ENCODE measurements at places on chromosomes 3 and 15.

- no peak for DNase-seq
Observed at GRCh38 chr15:91973481-91973880, 120.0 kb downstream of the SLCO3A1 start.

- DNase-seq: no peak
Observed at GRCh38 chr3:64925575-64925974, 237.8 kb upstream of the ADAMTS9 start.

DNA sequence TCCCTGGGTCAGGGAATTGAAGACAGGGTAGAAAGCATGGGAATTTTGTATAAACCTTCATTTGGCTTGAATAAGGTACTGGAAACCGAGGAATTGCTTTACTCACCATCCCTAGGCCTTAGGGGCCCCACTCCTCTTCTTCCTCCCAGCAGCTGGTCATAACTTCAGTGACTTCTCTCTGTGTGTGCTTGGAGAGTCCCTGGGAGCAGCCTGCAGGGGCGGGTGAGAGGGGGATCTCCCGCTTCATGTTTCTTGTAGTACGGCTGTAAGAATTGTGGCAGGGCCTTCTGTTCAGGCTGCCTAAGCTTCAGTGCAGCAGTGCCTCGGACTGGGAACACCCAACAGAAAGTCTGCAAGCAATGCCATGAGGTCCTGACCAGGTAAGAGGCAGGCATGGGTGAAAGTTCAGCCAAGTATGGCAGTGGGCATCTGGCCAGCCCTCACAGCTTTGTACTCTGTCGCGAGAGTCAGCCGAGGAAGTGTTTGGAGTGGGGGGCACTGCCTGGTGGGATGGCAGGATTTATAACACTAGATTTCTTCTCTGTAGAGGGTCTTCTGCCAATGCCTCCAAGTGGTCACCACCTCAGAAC, 1.7 kb upstream of the DNAJC17 start:
- DNase-seq: no peak

- DNase-seq: peak; percentile 15
Observed at GRCh38 chr3:141737093-141737492, 1.0 kb upstream of the RNF7 start.

GRCh38 chr15:90550919-90551318, 21.2 kb downstream of the CRTC3 start:
- DNase-seq: no peak

GRCh38 chr3:66365080-66365479, 135.7 kb downstream of the LRIG1 start:
- no peak for DNase-seq

GRCh38 chr3:133988631-133989161, 41.0 kb downstream of the SLCO2A1 start:
- no peak for DNase-seq

- DNase-seq: no peak
Observed at GRCh38 chr15:70247281-70247680, 149.6 kb upstream of the TLE3 start.

GRCh38 chr15:47194718-47195117, 522.6 kb upstream of the SEMA6D start:
- DNase-seq: no peak

DNA sequence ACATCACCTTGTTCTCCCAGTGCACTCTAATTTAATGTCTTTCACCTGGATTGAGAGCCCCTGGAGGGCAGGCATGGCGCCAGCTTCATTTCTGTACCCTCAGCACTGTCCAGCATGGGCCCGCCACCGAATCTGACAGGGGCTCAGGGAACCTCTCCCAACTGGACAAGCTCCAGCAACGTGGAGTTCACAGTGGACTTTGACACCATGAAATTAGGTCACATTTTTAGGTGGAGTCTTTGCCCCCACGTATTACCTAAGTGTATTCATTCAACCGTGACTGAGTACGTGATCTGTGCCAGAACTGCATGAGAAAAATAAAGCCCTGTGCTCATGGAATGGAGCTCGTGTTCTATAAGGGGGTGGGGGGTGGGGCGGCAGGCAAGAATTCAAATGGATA, 94.1 kb upstream of the ATP2B2 start:
- DNase-seq: no peak

DNA sequence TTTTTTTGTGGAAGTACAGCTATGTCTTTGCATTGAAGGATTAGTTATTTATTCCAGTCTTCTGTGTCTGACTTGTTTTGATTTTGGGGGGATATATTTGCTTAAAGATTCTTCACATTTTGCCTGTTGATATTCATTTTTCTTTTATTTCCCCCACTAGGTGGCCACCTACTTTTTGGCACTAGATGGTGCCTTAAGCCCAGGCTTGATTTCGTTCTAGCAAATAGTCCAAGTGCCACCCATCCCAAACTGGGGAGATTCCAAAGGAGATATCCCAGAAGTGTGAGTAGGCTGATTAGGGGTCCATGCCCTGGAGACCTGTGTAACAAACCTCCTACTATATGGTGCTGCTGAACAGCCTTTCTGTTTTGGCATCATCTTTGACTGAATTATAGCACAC, 80.0 kb upstream of the SPATA16 start:
- DNase-seq: no peak

DNA sequence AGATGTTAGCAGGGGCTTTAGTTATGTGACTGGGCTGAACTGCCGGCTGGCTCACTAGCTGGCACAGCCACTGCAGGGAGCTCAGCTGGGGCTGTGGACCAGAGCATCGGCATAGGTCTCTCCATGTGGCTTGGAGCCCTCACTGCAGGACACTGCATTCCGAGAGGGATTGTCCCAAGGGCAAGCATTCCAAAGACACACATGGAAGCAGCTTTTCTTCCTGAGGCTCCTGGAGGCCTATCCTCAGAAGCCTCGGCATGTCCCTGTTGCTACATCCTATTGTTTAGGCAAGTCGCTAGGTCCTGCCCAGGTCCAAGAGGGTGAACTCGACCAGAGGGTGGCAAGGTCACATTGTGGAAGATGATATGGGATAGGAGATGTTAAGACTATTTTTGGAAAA, 209.8 kb downstream of the PLCL2 start:
- DNase-seq: no peak

DNA sequence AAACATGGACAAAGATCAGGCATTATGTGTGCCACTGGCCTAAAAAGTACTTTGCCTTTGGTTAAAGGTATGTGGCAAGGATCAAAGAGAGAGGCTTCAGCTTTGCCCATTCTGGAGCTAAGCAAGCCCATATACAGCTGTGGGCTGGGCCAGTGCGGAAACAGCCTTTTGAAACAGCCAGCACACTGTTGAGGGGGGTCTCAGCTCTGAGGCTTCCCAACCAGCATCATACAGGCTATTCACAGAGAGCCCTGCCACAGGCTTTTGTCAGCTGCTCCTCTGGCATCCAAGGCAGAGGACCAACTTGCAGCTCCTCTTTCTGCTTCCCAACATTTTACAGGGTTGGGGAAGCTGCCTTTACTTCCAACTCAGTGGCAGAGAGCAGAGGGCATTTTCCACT, 63.2 kb upstream of the FOXB1 start:
- DNase-seq: no peak

- peak; percentile 22 for DNase-seq
Observed at GRCh38 chr3:39000008-39000450, 51.7 kb downstream of the SCN11A start.

GRCh38 chr3:141407047-141407446, 38.7 kb downstream of the ZBTB38 start:
- no peak for DNase-seq

DNA sequence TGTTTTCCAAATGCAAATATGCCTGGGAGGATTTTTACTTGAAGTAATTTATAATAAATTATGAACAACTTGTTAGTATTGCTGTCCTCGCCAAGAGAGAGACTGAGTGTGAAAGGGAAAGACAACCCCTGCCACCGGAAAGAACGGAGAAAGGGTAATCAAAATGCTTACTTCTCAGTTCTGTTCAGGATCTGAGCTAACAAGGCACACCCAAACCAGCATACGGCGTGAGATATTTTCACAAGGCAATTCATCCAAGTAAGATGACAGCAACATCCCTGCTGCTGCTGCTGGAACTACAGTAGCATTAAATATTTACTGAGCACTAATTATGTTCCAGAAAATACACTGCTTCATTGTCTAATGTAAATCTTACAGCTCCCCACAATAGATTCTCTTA, 96.1 kb downstream of the KBTBD8 start:
- no peak for DNase-seq

DNA sequence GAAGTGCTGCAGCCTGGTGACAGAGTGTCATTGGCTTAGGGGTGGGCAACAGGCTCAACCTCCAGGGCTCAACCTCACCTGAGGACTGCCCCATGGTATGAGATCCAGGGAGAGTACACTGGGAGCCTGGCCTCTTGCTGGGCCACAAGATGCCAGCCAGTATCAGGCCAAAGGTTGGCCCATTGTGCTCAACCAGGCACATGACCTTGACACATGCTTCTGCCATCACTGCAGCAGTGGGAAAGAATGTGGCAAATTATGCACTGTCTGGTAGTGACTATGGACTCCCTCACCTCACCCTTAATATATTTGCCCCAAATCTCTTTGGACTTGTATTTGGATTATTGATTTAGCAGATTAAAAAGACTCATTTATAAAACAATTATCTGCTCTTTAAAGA, 233.9 kb upstream of the GOLGA6L4 start:
- DNase-seq: no peak

GRCh38 chr15:53829923-53830459, 70.5 kb upstream of the WDR72 start:
- DNase-seq: no peak

DNA sequence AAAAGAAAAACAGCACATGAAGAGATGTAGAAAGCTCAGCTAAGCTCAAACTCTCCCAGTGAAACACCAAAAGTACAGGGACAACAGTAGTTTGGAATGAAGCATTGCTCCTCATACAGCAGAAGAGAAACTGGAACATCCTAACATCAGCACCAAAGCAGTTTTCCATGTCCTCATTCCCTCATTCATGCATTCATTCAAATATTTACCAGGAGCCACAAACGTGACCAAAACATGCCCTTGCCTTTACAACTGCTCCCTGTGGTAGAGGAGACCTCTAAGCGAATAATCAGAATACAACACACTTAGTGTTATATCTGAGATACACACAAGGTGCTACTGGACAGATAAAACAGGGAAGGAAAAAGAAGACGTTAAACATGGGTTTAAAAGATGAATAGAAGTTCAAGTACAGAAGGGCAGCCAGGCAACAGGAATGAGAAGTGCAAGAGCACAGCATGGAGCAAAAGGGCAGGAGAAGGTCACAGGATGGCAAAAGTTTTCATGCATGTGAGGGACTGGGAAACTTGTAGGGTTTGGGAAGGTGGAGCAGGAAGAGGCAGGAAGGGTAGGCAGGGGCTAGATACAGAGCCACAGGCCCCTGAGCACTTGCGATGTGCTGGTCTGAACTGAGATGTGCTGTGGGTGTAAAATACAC, 58.5 kb upstream of the LMCD1 start:
- no peak for DNase-seq

DNA sequence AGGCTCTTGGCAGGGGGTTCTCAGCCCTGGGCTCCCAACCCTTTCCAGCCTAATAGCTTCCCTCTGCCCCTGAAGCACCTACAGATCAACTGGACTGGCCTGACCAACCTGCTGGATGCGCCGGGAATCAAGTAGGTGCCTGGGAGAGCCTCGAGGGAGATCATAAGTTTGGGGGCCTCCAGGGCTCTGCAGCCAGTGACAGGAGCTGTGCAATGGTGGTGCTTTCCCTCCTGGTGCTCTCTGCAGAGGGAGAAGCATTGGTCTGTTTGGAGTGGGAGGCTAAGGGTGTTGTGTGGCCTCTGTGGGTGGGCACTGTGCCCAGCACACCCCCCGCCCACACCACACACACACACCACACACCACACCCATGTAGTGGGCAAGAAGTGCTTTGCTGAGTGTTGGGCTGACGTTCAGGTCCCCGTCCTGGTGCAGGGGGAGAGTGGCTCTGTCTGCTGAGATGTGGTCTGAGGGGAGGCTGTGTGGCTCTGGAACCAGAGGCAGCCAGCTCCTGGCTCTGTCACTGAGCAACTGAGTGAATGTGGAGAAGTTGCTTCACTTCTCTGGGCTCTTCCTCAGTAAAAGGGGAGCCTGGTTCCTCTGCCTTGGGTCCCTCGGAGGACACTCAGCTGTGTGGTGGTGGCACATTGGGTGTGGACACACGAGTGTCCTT, 26.3 kb downstream of the ESYT3 start:
- no peak for DNase-seq

GRCh38 chr3:45211466-45212094, 14.5 kb downstream of the TMEM158 start:
- no peak for DNase-seq

- no peak for DNase-seq
Observed at GRCh38 chr15:58785355-58785754, 14.3 kb downstream of the MINDY2 start.

DNA sequence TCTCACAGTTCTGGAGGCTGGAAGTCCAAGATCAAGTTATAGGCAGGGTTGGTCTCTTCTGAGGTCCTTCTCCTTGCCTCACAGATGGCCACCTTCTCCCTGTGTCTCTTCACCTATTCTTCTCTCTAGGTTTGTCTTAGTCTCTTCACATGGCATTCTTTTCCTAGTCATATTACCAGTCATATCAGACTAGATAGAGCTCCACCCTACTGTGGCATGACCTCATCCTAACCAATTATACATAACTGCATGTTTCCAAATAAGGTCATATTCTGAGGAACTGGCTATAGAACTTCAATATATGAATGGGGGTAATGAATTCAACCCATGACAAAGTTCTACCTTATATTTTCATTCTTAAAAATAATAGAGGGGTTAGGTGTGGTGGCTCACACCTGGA, 196.4 kb upstream of the UBE3A start:
- no peak for DNase-seq
